ENCODE measurements at places on chromosomes 1 and 21.

DNA sequence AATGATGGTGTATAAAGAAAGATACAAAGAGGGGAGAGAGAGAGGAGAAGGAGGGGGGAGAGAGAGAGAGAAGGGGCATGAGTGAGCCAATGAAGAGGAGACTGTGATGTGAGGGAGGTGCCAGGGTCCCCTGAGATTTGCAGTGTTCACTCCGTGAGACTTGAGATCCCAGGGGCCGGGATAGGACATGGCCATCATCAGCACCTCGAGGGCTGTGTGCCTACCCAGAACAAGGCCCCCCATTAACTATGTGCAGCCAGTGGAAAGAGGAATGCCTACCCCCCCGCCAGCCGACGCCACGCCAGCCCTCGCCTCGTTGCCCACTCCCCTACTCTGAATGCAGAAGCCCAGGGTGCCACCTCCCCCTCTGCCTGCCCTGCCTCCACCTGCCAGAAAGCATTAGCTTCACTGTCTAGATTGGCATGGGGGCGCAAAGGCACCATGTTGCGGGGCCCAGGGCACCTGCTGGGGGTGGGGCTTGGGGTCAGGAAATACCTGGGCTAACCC, 14.8 kb downstream of the LGR6 start:
- DNase-seq, result no peak

- no peak for DNase-seq
Observed at GRCh38 chr1:243793298-243793697, 56.7 kb downstream of the AKT3 start.

GRCh38 chr21:41393876-41394465, 32.1 kb upstream of the MX1 start:
- DNase-seq, result no peak

- DNase-seq, result no peak
Observed at GRCh38 chr1:210817385-210818275, 316.3 kb downstream of the KCNH1 start.

GRCh38 chr1:202011994-202012393, 1.6 kb downstream of the ELF3 start:
- no peak for DNase-seq

- DNase-seq, result no peak
Observed at GRCh38 chr1:201077736-201078135, 34.5 kb downstream of the CACNA1S start.
